Stimulated activated CD8-positive, alpha-beta memory T cell treated with anti-CD3 and anti-CD28 coated beads, Interleukin-4, amount 100 ng/mL, for 4 hours (primary cell): ENCODE measurements at places on chromosomes 5 and 9.

GRCh38 chr9:129338724-129339430, 160.8 kb upstream of the IER5L start:
- DNase-seq = no peak

- no peak for DNase-seq
Measured at GRCh38 chr9:113298311-113298710, 4.9 kb downstream of the RNF183 start.

DNA sequence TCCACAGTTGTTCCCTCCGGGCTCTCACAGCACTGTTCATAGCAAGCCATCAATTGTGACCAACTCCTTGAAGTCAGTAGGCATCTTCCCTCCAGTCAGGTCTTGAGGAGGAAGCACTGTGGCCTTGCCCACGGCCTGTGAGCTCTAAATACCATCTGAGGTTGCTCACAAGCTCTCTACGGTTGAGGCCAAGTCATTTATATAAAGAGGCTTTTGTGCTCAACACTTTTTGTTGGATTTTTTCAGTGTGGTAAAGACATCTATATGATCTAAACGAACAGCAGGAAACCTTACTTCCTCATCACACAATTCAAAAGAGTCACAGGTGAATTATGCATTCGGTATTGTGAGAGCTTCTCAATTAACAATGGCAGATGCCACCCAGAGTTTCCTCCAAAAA, 97.3 kb downstream of the ZNF462 start:
- no peak for DNase-seq

DNA sequence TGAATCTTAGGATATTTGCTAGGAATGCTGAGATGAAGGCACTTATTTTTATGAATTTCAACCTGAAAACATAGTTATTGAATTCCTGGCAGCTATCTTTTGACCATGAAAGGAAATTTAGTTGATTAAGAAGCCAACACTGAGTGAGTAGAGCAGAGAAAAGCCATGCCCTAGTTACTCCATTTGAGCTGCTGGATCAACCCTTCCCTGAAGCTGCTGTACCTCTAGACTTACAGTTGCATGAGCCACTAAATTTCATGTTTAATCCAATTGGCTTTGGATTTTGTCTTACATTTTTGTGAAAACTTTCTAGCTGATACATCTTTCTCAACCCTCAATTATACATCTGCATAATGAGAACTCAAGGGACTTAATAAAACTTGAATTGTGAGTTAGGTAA, 54.6 kb downstream of the CDC42SE2 start:
- DNase-seq = no peak

DNA sequence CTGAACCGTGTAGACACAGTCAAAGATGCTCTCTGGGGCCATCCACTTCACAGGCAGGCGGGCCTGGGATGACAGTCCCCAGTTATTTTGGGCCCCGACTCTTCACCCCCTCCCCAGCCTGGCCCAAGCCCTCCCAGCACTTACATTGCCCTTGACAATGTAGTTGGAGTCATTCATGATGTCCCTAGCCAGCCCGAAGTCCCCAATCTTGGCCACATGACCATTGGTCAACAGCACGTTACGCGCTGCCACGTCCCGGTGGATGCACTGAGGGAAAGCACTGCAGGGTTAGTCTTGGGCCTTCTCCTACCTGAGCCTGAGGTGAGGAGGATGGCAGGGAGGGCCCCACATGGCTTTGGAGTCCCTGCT, 30.3 kb downstream of the CSF1R start:
- no peak for DNase-seq

GRCh38 chr5:179806250-179807048, at the start of gene MGAT4B:
TSS of gene MGAT4B (minus strand) at chr5:179806866. CDS start at chr5:179806583, 283 bp downstream.
- no peak for DNase-seq

DNA sequence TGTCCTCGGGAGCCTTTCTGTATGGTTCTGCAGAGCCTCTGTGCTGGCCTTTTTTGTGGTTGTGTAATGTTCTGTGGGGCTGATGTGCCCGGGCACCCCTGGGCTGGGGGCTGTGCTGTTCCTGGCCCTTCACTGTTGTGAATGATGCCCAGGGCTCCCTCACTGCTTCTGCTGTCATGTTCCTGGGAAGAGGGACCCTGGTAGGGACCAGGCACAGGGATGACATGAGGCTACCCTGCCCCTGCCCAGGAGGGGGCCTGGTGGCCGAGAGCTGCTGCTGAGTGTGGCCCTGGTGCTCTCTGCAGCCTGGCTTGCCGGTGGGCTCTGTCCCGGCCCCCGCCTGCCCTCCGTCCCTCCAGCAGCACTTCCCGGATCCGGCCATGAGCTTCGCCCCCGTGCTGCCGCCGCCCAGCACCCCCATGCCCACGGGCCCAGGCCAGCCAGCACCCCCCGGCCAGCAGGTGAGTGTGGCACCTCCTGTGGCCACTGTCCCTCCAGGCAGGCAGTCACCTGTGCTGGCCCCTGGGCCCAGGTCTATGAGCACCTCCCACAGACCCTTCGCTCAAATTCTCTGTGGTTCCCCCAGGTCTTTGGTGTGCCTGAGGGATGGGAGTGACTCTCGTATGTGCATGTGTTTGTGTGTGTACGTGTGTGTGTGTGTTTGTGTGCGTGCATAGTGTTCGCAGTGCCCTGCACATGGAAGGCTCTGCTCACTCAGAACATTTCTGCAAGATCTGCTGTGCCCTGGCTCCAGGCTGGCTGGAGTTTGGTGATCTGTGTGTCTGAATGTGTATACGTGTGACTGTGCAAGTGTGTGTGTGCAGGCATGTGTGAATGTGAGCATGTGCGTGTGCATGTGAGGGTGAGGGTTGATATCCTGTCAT, 72.3 kb downstream of the WNK2 start:
- DNase-seq = no peak

DNA sequence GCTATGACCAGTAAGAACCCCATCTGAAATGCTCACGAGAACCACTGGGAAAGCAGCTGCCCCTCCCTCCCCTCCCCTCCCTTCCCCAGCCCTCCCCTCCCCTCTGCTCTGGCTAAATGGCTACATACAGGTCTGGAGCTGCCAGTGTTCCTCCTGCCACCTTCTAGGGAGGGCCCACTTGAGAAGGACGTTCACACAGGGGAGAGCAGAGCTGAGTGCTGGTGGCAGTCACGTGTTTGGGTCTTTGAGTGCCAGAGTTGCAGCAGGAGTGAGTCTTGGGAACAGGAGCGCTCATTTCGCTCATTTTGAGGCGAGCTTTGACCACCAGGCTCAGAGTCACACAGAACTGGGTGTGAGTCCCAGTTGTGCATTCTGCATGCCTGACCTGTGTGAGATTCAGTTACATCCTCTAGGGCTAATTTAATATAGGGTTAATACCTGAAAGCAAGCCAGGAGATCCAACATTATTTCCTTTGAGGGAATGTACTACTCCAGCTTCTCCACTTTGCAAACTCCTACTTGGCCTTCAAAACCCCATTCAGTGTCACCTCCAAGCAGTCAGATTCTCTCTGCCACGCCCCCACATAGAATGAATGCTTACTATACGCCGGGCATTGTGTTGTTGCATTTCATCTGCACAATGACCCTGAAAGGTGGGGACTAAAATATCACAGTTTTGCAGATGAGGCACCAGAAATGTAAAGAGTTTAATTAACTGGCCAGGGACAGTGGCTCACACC, 25.1 kb downstream of the CPLX2 start:
- DNase-seq = no peak

DNA sequence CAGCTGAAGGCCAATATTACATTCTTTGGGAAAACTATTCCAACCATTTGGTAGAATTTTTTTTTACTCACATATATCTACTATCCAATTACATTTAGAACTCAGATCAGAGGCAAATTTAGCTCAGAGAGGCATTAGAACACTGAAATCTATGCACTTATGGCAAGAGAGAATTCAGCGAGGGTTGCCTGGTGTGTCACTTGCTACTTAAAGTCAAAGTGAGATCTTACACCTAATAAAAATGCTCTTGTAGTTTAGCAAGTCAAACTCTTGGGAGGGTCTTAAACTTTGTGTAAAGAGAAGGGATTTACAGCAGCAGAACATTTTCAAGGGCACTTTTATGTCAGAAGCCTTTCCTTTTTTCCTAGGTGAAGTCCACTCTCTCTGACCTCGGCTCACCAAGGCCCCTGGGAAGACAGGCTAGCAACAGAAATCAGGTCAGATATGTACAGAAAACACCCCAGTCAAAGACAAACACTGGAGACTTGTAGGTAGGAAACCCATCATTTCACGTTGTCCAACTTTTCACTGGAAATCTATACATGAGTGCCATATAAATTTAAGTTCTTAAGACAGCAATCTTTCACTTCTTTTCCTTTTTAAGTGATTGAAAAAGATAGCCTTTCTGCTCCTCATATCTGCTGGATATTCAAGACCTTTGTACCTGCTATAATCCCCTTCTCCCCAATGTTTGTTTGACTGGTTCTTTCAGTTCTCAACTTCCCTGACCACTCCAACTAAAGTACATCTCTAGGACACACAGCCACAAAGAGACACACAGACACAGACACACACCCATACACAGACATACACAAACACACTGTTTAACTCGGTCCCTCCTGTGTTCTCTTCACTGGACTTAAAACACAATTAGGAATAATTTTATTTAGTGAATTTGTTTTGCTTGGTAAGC, 635.8 kb downstream of the PDE4D start:
- DNase-seq = no peak

GRCh38 chr9:126636983-126637798, 23.5 kb downstream of the LMX1B start:
- DNase-seq = no peak

DNA sequence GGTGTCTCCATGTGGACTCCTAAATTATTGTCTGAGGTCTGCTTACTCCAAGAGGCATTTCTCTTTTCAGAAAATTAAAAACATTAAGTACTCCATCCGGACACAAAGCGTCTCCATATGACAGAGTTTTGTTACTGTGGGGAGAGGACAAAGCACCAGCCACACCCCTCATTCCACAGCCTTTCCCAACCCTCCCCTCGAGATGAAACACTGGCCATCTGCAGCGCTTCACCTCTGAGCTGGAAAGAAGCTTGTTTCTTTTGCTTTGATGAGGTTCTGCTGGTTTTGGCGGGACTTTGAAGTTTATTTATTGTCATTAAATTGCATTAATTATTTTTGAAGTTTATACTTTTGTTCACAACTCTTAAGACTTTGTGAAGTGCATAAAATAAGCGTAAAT, 27.6 kb upstream of the NKD2 start:
- no peak for DNase-seq

- no peak for DNase-seq
Measured at GRCh38 chr9:2180704-2181103, 165.6 kb downstream of the SMARCA2 start.

GRCh38 chr5:178403956-178404600, 171.5 kb upstream of the PHYKPL start:
- no peak for DNase-seq

- DNase-seq = no peak
Measured at GRCh38 chr5:115414406-115415142, 118.1 kb upstream of the CCDC112 start.

- no peak for DNase-seq
Measured at GRCh38 chr5:151678713-151679112, 8.0 kb downstream of the SPARC start.

GRCh38 chr9:75669721-75670120, 220.8 kb upstream of the PCSK5 start:
- DNase-seq = no peak
